ENCODE measurements at places on chromosomes 2 and 18.

- peak; percentile 20 for DNase-seq
Observed at GRCh38 chr2:3624059-3624794, 29.3 kb downstream of the COLEC11 start.

GRCh38 chr18:13915995-13916431, 677 bp upstream of the MC2R start:
- no peak for DNase-seq

GRCh38 chr2:105502625-105503334, 103.9 kb upstream of the FHL2 start:
- DNase-seq, result no peak

GRCh38 chr2:146079216-146079615, 1559.3 kb upstream of the ZEB2 start:
- peak; percentile 12 for DNase-seq

DNA sequence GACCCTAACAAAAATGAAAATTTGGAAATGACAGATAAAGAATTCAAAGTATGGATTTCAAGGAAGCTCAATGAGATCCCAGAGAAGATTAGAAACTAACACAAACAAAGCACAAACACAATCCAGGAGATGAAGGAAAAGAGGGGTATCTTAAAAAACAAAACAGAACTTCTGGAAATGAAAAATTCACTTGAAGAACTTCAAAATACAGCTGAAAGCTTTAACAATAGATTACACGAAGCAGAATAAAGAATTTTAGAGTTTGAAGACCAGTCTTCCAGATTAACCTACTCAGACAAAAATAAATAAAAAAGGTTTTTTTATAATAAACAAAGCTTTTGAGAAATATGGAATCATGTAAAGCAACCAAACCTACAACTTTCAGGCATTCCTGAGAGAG, 671.8 kb upstream of the SLC39A10 start:
- no peak for DNase-seq

DNA sequence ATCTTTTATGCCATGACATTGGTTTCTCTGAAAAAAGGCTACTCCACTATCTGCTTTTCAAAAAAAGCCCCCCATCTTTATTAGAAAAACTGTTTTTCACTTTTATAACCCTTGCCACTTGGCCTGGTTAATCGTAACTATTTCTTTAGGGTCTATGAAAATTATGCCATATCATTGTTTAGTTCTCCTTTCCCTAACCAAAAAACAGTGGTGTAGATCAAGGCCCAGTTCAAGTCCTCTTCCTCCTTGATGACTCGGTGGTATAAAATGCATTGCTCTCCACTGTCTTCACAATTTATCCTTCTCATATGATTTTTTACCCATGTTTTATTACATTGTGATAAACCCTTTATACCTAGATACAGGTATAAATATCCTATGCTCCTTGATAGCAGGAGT, 205.5 kb downstream of the ZNF521 start:
- no peak for DNase-seq

DNA sequence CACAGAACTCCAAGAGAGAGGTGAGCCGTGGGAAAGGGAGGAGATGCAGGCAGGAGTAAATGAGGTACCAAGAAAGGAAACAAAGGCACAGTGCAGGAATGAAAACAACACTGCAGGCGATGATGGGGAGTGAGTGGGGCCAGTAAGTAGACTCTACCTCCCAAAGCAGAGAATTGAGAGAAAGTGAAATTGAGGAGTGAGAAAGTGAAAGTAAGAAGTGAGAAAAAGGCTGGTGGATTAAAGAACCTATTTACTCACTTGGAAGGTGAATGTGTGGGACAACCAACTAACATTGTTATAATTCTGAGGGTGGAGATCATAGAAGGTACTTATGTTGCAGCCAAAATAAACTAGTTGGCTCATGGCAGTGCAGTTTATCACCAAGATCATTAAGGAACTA, 193.1 kb upstream of the TMEM200C start:
- DNase-seq, result peak; percentile 5

Data from choroid plexus epithelial cell (primary cell).